ENCODE measurements at places on chromosomes 11 and 22.

DNA sequence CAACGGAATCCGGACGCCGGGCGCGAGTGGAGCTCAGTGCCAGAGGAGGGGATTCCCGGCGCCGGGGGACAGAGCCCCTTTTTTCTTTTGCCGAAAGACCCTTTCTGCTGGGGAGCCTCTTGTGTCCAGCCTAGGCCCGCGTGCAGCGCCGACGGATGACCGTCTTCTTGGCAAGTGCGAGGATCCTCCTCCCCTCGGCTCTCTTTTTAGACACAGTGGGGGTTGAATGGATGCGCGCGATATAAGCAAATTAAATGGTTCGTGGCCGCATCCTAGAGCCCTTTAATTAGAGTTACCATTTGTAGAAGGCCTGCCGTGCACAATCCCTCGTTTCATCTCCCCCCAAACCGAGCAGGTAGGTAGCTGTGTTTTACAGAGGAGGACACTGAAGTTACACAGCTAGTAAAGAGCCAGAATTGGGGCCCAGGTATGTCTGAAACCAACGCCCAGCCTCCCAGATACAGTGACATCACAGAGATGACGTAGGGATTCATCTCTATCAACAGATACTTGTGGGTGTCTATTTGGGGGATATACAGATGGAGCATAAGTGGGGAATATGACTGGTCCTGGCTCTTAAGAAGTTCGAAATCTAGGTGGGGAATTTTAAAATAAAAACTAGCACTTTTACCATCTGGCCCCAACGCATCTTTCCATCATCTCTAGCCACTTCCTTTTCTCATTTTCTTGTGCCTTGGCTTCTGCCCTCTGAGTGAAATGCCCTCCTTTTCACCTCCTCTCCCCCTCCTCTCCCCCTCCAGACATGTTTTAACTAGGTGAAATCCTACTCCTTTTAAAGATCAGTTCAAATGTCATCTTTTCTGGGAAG, 875 bp downstream of the TCP11L1 start:
- DNase-seq = no peak

- no peak for DNase-seq
Observed at GRCh38 chr22:38030311-38031133, 26.7 kb upstream of the PICK1 start.

GRCh38 chr11:117300773-117301172, 9.6 kb downstream of the BACE1-AS start:
- DNase-seq = no peak

DNA sequence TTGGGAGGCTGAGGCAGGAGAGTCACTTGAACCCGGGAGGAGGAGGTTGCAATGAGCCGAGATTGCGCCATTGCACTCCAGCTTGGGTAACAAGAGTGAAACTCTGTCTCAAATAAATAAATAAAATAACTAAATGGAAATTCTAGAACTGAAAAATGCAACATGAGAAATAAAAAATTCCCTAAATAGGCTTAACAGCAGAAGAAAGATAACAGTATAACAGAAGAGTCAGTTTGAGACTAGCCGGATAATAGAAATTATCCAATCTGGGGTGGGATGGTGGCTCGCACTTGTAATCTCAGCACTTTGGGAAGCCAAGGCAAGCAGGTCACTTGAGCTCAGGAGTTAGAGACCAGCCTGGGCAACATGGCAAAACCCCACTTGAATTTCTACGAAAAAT, 14.1 kb downstream of the SLC25A1 start:
- DNase-seq = no peak

GRCh38 chr22:17724678-17725499, 49.4 kb downstream of the BID start:
- DNase-seq = no peak

DNA sequence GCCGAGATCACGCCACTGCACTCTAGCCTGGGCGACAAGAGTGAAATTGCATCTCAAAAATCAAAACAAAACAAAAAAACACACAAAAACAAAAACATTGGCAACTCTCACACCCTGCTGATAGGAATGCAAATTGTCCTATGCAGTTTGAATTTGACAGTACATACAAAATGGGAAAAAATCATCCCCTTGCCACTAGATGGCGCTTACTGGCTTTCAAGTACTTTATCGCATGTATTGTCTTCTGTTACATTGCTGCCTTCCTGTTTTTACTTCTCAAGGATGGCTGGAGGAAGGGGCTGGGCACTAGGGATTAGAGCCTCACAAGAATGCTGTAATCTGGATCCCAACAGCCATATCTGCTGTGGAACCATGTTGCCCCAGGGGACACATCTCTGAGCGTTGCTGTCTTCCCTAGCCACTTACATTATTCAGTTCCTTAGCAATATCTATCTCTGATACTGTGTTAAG, 59.4 kb upstream of the A4GALT start:
- peak; percentile 65 for DNase-seq

DNA sequence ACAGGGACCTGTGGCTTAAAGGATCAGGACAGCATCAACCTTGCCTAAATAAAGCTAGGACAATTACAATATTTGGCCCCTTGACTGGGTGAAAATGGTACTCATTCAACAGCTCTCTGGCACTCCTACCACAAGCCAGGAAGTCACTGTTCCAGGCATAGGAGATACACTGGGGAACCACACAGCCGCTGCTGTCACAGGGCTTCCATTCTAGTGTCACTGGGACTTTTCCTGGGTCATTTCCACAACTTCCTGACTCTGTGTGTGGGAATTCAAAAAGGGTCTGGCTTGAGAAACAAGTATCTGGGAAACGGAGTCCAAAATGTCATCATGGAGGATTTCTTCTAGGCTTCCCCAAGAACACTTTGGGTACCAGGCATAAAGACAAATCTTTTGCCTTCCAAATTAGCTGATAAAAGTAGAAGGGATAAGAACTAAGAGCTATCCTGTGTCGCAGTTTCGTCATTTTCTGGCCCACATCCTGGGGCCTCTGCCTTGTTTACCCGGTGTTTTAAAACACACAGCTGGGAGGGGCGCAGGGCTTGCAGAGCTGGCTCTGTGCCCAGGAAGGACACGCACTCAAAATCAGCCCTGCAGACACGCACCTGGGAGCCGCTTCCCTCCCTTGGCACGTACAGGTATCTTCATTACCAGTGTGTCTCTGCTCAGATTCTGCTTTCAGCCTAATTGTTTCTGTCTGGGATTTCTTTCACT, 38.0 kb downstream of the TMEM45B start:
- DNase-seq = no peak

DNA sequence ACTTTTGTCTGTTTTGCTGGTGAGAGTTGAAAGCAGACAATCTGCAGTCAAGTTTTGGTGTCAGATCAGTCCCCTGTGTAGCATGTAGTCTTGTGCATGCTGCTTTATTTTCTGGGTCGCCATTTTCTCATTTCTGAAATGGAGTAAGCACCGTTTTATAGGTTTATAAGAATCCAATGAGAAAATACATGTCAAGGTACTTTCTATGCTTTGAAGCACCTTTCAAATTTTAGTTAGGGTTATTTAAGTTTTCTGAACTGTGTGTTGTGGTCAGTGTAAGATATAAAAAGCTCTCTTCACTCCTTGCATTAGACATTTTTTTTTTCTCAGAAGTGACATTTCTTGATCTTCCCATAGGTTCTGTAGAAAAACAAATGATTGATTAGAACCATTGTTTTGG, 283.2 kb downstream of the ETS1 start:
- no peak for DNase-seq

DNA sequence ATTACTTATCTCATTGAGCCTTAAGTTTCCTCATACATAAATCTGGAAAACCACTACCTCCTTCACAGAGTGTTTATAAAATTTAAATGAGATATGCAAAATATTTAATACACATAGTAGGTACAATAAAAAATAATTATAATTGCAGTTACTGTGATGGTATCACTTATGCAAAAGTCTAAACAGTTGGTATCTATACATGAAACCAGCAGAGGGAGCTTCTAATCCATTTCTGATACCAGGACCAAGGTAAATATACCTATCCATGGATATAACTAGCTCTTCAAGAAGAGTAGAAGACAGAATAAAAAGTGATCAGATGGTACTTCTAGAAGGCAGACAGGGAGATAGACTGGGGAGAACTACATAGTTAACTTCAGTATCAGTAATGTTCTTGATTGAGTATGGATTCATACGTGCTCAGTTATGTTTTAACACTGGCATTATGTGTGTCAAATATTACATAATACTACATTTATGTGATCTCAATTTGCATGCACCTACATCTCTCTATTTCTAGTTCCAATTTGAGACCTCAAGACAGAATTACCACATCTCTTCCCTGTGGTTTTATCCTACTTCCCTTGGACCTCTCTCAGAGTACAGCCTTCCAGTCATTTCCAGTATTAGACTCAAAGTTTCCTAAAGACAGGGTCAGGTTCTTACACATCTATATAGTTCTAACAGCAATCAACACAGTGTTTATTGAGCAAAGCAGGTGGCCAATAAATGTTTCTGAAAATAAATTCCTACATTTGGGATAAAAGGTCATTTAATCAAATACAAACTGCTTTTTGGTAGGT, 13.7 kb upstream of the TSG101 start:
- DNase-seq = no peak

DNA sequence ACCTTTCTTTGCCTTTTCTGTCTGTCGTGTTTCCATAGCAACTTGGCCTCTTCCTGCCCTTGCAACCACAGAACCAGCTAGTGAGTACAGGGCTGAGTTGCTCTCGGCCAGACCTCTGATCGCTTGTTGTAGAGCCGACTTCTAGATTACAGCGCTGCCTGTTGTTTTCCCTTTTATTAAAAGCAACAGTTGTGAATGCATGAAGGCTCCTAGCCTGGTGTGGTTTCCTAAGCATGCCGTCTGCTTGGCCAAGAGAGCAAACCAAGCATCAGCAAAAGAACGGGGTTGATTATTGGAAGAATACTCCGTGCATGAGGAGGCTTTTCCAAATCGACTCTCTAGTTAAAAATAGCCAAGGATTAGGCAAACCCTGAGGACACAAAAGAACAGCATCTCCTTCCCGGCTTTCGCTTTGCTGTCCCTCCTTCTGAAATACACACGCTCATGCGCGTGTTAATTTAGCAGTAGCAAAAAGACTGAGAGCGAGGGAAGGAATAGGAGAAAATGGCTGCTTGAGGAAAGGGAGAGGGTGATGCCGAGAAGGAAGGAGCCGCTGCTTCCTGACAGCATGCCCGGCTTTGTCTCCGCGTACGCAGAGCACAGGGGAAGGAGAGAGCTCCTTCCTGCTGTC, 71.5 kb upstream of the TTC12 start:
- DNase-seq = peak; percentile 24

- DNase-seq = peak; percentile 65
Observed at GRCh38 chr11:100687054-100687629, at the start of gene ARHGAP42. ARHGAP42 (plus strand) TSS chr11:100687288; CDS start chr11:100687679, 391 bp downstream.

DNA sequence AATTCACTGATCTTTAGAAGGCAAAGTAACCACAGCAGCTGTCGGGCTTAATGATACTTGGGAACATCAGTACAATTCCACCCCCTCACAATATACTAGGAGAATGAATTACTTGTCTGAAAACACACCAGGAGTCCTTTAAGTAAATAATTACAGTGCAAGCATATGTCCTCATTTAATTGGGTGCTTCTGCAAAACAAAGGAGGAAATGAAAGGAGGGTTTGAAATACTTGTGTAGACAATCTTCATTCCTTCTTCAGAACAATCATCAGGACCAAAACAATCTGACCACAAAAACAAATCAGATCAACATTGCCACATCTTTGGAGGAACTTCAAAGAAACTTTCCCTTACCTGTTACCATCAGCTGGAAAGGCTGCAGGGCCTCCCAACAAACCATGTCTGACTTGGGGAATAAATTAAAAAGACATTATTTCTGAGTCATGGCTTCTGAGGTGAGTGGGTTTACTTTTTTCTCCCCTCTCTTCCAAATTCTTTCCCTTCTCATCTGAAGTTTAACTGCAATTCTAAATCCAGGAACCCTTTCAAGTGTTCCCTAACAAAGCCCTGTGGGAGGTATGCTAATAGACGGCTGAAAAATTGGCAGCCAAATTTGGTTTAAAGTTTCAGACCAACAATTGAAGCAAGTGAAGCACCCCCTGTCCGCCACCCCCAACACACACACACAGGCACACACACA, 12.5 kb upstream of the CCDC117 start:
- no peak for DNase-seq

DNA sequence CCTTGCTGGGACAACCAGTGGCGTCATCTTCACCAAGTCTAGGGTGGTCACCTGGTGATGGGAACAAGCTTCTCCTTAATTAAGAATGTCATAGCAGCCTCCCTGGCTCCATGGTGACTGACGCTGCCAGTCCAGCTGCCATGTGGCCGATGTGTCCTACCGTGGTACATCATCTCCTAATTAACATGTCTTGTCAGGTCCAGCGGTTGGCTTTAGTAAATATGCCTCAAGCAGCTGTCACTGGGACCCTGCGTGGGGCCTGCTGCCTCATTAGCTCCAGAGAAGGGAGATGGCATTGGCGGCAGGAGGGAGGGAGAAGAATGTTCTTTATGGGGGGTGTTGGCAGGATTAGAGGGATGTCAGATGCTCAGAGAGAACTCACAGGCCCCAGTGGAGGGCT, 271.9 kb downstream of the ST3GAL4 start:
- no peak for DNase-seq

DNA sequence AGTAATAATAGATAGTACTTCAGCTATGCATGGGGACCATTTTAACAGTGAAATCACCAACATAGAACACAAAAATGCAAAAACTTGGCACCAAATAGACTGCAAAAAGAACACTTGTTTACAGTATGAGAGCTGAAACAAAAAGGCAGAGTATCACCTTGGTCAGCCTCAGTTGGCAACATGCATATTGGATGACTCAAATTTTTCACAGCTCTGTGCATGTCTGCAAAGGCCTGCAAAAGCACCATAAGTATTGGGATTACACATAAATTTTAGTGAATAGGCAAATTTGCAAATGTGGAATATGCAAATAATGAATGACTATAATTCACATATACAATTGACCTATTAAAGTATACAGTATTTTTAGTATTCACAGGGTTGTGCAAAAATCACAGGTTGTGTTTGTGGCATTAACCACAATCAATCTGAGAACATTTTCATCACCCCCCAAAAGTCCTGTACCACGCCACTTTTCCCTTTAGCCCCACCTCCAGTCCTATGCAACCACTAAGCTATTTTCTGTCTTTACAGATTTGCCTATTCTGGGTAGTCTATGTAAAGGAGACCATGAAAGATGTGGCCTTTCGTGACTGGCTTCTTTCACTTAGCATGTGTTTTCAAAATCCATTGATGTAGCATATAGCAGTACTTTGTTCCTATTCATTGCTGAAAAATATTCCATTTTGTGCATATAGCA, 47.2 kb downstream of the CCDC15 start:
- no peak for DNase-seq

- no peak for DNase-seq
Observed at GRCh38 chr11:105862736-105863367, 159.2 kb downstream of the MSANTD4 start.

- no peak for DNase-seq
Observed at GRCh38 chr11:34859496-34859895, 56.7 kb downstream of the APIP start.

GRCh38 chr11:118087931-118088330, 1.2 kb upstream of the SMIM35 start:
- no peak for DNase-seq

GRCh38 chr11:15035283-15035682, 38.1 kb upstream of the CALCB start:
- DNase-seq = no peak

Measured in endothelial cell (in vitro differentiated cells).